Gastrocnemius medialis (tissue), 4 donors: ENCODE measurements at places on chromosomes 4 and X. TPM values are rescaled to one million over a fixed set of nuclear protein-coding genes. Genes with fewer than 3 reads are reported as not detected.

DNA sequence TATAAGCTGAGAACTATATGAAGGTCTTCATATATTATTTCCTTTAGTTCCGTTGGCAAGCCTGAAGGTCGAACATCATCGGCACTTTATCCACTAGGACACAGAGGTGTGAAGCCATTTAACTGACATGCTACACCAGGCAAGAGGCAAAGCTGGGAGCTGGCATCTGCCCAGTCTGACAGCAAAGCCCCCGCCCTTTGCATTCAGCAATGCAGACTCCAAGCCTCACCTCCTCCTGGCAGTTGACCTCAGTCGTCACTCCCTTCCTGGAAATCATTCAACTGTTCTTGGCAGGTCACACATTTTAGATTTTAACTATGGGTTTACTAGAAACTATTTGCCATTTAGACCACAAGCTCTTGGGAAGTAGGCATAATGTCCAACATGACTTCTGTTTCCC lies 135.8 kb upstream of the FRG1 start:
- H3K4me1 ChIP-seq: no peaks in the 10 kb centered on the region
- no peaks in the 10 kb centered on the region for H3K27me3 ChIP-seq
- no peaks in the 10 kb centered on the region for H3K36me3 ChIP-seq
- H3K4me3 ChIP-seq: no peak overlapping the region
- no peak overlapping the region for H3K27ac ChIP-seq
- no peak for DNase-seq

DNA sequence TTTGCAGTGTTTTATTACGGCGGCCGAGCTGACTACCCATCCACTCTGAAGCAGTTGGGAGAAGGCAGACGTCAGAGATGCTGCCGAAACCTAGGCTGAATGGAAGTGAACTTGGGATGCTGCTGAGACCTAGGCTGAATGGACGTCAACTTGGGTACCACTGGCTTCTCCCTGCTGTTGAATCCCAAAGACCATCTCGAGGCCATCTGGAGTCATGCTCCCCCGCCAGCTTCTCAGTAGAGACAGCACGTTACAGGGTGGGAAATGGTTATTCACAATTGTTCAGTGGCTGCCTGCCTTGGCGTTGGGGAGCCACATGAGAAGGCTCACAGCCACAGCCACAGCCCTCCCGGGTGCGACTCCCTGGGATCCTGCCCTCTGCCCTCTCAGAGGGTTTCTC lies 40.9 kb downstream of the P2RY8 start:
- H3K4me1 ChIP-seq: no peaks in the 10 kb centered on the region
- no peaks in the 10 kb centered on the region for H3K36me3 ChIP-seq
- no peak overlapping the region for H3K27ac ChIP-seq
- no peaks in the 10 kb centered on the region for H3K27me3 ChIP-seq
- no peak for DNase-seq
- no peak overlapping the region for H3K4me3 ChIP-seq

GRCh38 chrX:100911731-100912130 lies 17.0 kb downstream of the XKRX start:
- H3K4me1 ChIP-seq: no peaks in the 10 kb centered on the region
- no peak overlapping the region for H3K4me3 ChIP-seq
- no peak for DNase-seq
- H3K36me3 ChIP-seq: no peaks in the 10 kb centered on the region
- no peak overlapping the region for H3K27ac ChIP-seq
- no peaks in the 10 kb centered on the region for H3K27me3 ChIP-seq

- H3K4me3 ChIP-seq: no peak overlapping the region
- H3K36me3 ChIP-seq: no peaks in the 10 kb centered on the region
- H3K27ac ChIP-seq: no peak overlapping the region
- H3K27me3 ChIP-seq: no peaks in the 10 kb centered on the region
- no peak for DNase-seq
Measured at GRCh38 chr4:134787315-134787714, 585.7 kb upstream of the PABPC4L start.

DNA sequence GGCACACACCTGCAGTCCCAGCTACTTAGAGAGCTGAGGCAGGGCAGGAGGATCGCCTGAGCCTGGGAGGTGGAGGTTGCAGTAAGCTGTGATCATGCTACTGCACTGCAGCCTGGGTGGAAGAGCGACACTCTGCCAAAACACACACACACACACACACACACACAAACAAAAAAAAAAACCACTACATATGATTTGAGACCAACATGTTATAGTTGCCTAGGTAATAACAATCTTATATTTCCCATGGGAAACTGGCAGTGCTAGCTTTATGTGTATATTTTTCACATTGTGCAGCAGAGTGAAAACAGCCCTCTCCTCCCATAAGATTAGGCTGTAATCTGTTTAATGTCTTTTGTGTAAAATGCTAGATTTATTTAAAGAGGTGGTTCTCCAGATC lies 3.1 kb upstream of the FAM241A start:
- H3K36me3 ChIP-seq: no peaks in the 10 kb centered on the region
- H3K4me3 ChIP-seq: no peak overlapping the region
- H3K27ac ChIP-seq: no peak overlapping the region
- DNase-seq: no peak
- H3K4me1 ChIP-seq: peaks cover 10% of the 10 kb centered on the region

- DNase-seq: peak; percentile 80
- H3K27me3 ChIP-seq: no peaks in the 10 kb centered on the region
- peaks cover 48% of the 10 kb centered on the region for H3K4me1 ChIP-seq
- H3K4me3 ChIP-seq: no peak overlapping the region
Measured at GRCh38 chr4:8391972-8392371, 48.6 kb downstream of the ACOX3 start.

DNA sequence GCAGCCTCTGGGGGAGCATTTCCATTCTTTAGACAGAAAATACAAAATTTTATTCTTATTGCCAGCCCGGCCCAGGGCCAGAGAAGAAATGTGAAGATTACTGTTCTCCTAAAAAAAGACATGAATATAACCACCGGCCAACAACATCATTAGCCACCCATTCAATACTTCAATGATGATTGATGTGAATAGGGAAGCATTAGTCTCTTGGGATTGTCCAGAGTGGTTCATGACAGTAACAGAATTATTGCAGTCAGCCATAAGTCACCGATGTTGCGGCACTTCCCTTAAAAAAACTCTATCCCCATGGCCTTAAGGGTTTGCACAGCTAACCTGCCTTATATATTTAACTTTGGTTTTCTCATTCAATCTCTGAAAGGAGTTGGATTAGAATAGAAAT lies 418.7 kb downstream of the CENPC start:
- DNase-seq: no peak
- H3K27me3 ChIP-seq: no peaks in the 10 kb centered on the region
- H3K27ac ChIP-seq: no peak overlapping the region
- H3K36me3 ChIP-seq: no peaks in the 10 kb centered on the region
- H3K4me1 ChIP-seq: no peaks in the 10 kb centered on the region

DNA sequence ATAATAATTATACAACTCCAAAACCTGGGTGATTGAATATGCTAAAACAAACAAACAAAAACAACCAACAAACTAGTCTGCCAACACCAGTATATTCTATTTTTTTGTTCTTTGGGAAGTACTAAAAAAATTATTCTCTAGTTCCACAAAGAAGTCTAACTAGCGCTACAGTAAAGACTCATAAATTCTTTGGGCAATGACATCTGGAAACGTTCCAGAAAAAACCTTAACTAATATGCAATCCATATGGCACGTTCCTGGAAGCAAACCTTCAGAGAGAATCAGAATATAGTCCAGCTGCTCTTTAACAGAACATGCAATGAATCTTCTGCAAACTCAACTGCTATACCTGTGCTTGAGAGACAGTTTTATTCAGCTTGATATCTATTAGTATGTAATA lies 500.1 kb downstream of the TRAM1L1 start:
- H3K36me3 ChIP-seq: no peaks in the 10 kb centered on the region
- no peak overlapping the region for H3K4me3 ChIP-seq
- DNase-seq: no peak
- no peaks in the 10 kb centered on the region for H3K4me1 ChIP-seq

- H3K4me3 ChIP-seq: no peak overlapping the region
- H3K27me3 ChIP-seq: no peaks in the 10 kb centered on the region
- H3K27ac ChIP-seq: peak overlapping the region; percentile 66
- H3K36me3 ChIP-seq: peaks cover 24% of the 10 kb centered on the region
- DNase-seq: no peak
- no peaks in the 10 kb centered on the region for H3K4me1 ChIP-seq
Measured at GRCh38 chrX:13764281-13764680, 29.7 kb downstream of the OFD1 start.

- no peak overlapping the region for H3K4me3 ChIP-seq
- no peak for DNase-seq
- no peak overlapping the region for H3K27ac ChIP-seq
Measured at GRCh38 chr4:83876047-83876446, 340.1 kb downstream of the GPAT3 start.

DNA sequence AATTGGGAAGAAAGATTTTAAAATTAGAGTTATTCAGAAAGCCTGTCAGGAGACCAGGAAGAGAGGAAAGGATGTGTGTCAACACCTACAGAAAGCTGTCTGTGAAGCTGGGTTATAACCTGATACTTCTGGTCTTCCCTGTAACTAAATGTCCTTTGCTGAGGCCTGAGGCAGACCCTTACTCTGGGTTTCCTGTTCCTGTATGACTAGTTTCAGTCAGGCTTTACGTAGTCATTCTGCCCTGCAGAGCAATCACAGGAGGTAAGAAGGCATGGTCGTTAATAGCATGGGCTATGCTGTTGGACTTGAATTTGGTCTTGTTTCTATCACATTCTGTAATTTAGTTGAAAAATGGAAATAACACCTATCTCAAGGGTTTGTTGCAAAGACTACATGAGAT lies 110.5 kb upstream of the IGFBP7 start:
- H3K4me1 ChIP-seq: no peaks in the 10 kb centered on the region
- no peaks in the 10 kb centered on the region for H3K27me3 ChIP-seq
- no peak overlapping the region for H3K4me3 ChIP-seq
- no peaks in the 10 kb centered on the region for H3K36me3 ChIP-seq

DNA sequence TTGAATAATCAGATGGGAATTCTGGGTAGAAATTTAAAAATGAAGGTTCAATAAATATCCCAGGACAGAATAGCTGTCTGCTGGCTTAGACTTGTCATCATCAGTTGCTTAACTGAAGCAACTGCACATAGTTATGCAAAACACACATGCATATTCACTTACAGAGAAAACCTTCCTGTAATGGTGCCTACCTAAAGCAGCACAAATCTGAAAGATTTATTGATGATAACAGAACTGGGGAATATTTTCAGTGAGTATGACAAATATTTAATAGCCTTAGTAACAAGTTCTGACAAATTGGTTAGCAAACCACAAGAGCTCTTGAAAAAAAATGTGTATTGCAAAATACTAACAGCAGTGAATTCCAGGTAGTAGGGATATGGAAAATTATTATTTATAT lies 606.8 kb upstream of the BOD1L1 start:
- no peaks in the 10 kb centered on the region for H3K27me3 ChIP-seq
- H3K4me3 ChIP-seq: no peak overlapping the region
- H3K4me1 ChIP-seq: no peaks in the 10 kb centered on the region

GRCh38 chr4:162535121-162535520 lies 371.3 kb upstream of the FSTL5 start:
- H3K27ac ChIP-seq: no peak overlapping the region
- no peak for DNase-seq
- H3K4me3 ChIP-seq: no peak overlapping the region
- no peaks in the 10 kb centered on the region for H3K4me1 ChIP-seq

DNA sequence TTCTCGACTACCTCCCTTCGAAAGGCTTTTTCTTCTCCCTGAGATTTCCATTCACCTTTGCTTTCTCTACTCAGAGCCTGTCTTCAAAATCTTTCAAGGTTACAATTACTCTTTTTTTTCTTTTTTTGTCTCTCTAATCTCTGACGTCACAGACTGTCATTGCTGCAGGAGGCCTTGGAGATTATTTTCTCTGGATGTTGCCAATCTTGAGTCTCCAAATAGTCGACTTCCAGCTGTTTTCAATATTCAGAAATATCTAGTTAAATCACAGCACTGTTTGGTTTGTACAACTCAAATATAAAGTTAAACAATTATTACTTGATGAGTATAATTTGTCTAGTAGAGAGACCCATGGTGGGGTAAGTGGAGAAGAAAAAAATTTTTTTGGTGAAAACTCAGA lies 359.0 kb upstream of the BOD1L1 start:
- no peaks in the 10 kb centered on the region for H3K27me3 ChIP-seq
- no peak for DNase-seq
- no peak overlapping the region for H3K27ac ChIP-seq
- H3K4me3 ChIP-seq: no peak overlapping the region
- no peaks in the 10 kb centered on the region for H3K36me3 ChIP-seq
- no peaks in the 10 kb centered on the region for H3K4me1 ChIP-seq

- no peak for DNase-seq
- H3K4me1 ChIP-seq: peaks cover 35% of the 10 kb centered on the region
- no peaks in the 10 kb centered on the region for H3K36me3 ChIP-seq
Measured at GRCh38 chr4:38008571-38009021, 48.4 kb downstream of the PTTG2 start.

GRCh38 chr4:39732728-39733127 lies 34.8 kb downstream of the UBE2K start:
- peak overlapping the region; percentile 30 for H3K27ac ChIP-seq
- H3K4me3 ChIP-seq: no peak overlapping the region
- peak; percentile 22 for DNase-seq

DNA sequence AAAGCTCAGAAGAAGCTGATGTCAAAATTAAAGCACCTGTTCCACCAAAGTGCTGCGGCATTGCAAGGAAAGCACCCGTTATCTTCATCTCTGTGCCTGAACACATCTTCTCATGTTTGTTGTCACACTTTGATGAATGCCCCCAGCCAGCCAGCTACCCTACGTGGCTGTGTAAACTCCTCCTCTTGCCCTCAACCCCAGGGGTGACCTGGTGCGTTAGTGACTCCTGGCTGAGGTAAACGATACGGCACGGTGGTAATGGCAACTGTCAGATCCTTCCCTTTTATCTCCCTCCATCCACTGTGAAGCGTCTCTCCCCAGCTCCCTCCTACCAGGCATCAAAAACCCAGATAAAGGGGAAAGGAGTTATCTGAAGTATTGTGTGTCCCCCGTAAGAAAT lies 90.6 kb upstream of the WWC2 start:
- H3K4me3 ChIP-seq: no peak overlapping the region
- DNase-seq: no peak
- no peaks in the 10 kb centered on the region for H3K27me3 ChIP-seq
- no peaks in the 10 kb centered on the region for H3K36me3 ChIP-seq

DNA sequence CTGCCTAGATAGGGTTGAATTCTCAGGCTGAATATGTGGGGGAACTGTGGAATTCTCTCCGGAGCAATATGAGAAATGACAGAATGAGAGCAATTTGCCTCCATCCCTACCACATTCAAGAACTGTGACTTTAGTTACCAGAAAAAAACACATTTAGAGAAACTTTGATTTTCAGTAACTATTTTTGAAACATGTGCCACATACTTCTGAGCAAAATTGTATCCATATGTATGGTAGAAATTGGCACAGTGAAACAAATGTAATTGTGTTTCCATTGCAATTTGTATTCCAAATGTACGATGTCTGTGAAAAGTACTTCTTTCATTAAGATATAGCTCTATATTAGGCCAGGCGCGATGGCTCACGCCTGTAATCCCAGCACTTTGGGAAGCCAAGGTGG lies 5.5 kb upstream of the KLHL8 start:
- DNase-seq: no peak
- no peaks in the 10 kb centered on the region for H3K36me3 ChIP-seq
- peaks cover 3% of the 10 kb centered on the region for H3K4me1 ChIP-seq
- H3K27me3 ChIP-seq: no peaks in the 10 kb centered on the region
- H3K4me3 ChIP-seq: no peak overlapping the region
- no peak overlapping the region for H3K27ac ChIP-seq

- DNase-seq: no peak
- H3K4me1 ChIP-seq: no peaks in the 10 kb centered on the region
- no peaks in the 10 kb centered on the region for H3K27me3 ChIP-seq
- H3K27ac ChIP-seq: no peak overlapping the region
- H3K4me3 ChIP-seq: no peak overlapping the region
- no peaks in the 10 kb centered on the region for H3K36me3 ChIP-seq
Measured at GRCh38 chr4:100722866-100723459, 205.1 kb upstream of the EMCN start.

Gene NUDT9
- total RNA-seq: 15.6 TPM

Gene POLN
- not detected for total RNA-seq

Gene SPANXB1
- not detected for total RNA-seq

Gene ARX
- 5.1 TPM for total RNA-seq

Gene RGN
- 2.6 TPM for total RNA-seq
